IMR-90 (cell line): ENCODE measurements at places on chromosomes 2 and 18. TPM values are rescaled to one million over a fixed set of nuclear protein-coding genes. Genes with fewer than 3 reads are reported as not detected.

The ATF2 gene
- 51.1 and 60.0 TPM in 2 replicates for total RNA-seq

The SLC5A6 gene
- 34.2 and 38.6 TPM in 2 replicates for total RNA-seq

The NCK2 gene
- 15.8 and 25.8 TPM in 2 replicates for total RNA-seq

DNA sequence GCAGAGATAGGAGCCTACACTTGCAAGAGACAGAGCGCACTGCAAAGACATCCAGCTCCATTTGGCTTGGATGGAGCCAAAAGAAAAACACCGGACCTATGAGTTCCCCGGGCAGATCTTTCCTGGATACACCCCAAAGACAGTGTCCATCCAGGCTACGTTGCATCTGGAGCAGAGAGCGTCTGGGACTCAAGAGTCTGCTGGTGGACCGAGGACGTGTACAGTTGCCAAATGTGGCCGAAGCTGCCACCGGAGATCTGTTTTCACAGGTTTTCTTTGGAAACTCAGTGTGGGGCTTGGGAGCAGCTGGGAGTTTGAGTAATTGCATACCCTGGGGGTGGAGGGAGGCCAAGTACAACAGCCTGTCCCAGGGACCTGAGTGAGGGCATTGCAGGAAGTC lies 192.3 kb upstream of the OSR1 start:
- no peak for DNase-seq
- no peaks in the 10 kb centered on the region for H3K36me3 ChIP-seq
- H3K27ac ChIP-seq = no peak overlapping the region
- no peaks in the 10 kb centered on the region for H3K4me1 ChIP-seq
- no peak overlapping the region for H3K4me3 ChIP-seq
- H3K27me3 ChIP-seq = peaks cover 16% of the 10 kb centered on the region

GRCh38 chr2:238434846-238435751 lies 8.4 kb downstream of the ASB1 start:
- DNase-seq = no peak
- H3K27me3 ChIP-seq = no peaks in the 10 kb centered on the region
- peaks cover 29% of the 10 kb centered on the region for H3K36me3 ChIP-seq
- peaks cover 28% of the 10 kb centered on the region for H3K4me1 ChIP-seq
- no peak overlapping the region for H3K4me3 ChIP-seq
- H3K27ac ChIP-seq = peak overlapping the region; percentile 92

DNA sequence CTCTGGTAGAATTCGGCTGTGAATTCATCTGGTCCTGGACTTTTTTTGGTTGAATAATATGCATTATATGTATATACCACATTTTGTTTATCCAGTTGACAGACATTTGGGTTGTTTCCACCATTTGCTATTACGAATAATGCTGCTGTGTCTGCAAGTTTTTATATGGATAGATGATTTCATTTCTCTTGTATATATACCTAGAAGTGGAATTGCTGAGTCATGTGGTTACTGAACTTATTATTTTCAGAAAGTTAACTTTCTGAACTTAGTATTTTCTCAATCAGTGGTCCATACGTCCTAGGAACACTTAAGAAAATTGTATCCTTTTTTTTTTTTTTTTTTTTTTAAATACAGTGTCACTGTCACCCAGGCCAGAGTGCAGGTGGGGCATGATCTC lies 63.3 kb downstream of the RIF1 start:
- no peaks in the 10 kb centered on the region for H3K27me3 ChIP-seq
- H3K36me3 ChIP-seq = peaks cover 24% of the 10 kb centered on the region; the same call in 1 of the 2 replicates
- peak overlapping the region; percentile 64; the same call in 1 of the 2 replicates for H3K27ac ChIP-seq
- peak; percentile 46 for DNase-seq
- H3K4me3 ChIP-seq = no peak overlapping the region

DNA sequence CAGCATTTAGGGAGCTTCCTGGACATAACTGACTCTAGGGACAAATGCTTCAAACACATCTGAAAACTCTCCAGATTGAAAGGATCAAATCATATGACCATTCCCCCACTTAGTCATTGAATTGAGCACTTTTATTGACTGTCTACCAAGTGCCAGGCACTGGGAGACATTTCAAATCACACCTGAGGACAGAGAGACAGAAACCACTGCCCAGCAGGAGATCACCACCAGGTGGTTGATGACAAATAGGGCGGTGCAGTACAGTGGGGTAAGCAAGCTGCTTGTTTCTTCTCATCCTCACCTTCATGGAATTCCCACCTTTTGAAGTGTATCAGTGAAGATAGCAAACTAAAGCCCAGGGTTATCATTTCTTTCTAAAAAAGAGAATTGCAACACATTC lies 19.0 kb upstream of the CXCR4 start:
- H3K36me3 ChIP-seq = no peaks in the 10 kb centered on the region
- no peak overlapping the region for H3K27ac ChIP-seq
- DNase-seq = no peak
- H3K27me3 ChIP-seq = no peaks in the 10 kb centered on the region
- H3K4me3 ChIP-seq = no peak overlapping the region
- no peaks in the 10 kb centered on the region for H3K4me1 ChIP-seq

DNA sequence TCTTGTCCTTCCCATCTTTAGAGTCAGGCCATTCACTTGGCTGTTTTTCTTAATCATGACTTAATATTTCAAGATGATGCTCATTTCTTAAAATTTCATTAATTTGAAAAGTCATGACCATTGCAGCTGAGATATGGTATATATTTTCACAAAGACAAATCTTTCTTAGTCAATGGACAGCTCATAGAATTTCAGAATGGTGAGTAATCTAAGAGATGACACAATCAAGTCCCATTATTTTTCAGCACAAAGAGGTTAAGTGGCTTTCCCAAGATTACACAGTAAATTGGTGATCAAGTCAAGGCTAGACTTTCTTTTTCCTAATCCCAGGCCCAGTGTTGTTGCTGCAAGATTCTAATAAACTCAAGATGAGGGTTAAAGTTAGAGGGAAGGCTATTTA lies 34.4 kb upstream of the NT5C1B start:
- no peaks in the 10 kb centered on the region for H3K27me3 ChIP-seq
- H3K4me3 ChIP-seq = no peak overlapping the region
- no peak overlapping the region for H3K27ac ChIP-seq
